ENCODE measurements at places on chromosomes 2 and 18.

- DNase-seq = no peak
Measured at GRCh38 chr2:131475831-131476230, at the start of gene TUBA3D. TSS of gene TUBA3D (plus strand) at chr2:131476119. CDS start at chr2:131476200, 81 bp downstream.

- DNase-seq = no peak
Measured at GRCh38 chr2:109144271-109144670, 15.3 kb downstream of the SH3RF3 start.

GRCh38 chr2:122433123-122433754 is 677.8 kb downstream of the TSN start:
- no peak for DNase-seq

DNA sequence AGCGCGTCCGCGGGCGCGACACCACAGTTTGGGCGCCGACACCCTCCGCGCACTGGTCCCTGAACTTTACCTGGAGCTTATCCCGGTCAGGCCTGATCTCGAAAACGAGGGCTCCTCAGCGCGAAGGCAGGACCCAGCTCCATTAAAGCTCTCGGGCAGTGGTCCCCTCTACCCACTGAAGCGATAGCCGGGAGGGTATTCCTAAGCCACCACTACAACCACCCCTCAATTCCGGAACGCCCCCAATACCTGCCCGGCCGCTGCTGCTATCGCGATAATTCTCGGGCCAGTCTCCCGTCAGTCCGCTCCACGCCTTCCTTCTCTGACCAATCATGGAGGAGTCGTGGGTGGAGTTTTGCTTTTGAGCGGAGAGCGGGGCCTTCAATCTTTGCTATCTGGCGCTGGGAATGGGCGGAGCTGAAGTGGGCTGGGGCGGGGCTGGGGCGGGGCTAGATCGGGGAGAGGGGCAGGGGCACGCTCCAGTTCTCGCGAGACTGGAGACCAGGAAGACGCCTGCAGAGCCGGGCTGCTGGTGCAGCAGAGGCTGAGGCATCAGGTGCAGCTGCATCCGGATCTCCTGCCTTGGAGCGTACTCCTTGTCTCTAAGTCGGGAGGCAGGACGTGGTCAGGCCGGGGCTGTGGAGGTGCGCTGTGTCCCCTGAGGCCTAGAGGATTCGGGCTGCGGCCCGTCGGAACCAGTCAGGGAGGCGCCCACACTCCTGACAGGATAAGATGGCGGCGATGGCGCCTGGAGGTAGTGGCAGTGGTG is at the start of the genes PIGN and RELCH:
TSS of gene PIGN (minus strand) at position 283 of the 769 bp plus-strand sequence. CDS start 25,703 bp downstream, outside the sequence.
TSS of gene RELCH (plus strand) at position 482 of the 769 bp plus-strand sequence. CDS start at position 733, 251 bp downstream.
- DNase-seq = peak; percentile 99

DNA sequence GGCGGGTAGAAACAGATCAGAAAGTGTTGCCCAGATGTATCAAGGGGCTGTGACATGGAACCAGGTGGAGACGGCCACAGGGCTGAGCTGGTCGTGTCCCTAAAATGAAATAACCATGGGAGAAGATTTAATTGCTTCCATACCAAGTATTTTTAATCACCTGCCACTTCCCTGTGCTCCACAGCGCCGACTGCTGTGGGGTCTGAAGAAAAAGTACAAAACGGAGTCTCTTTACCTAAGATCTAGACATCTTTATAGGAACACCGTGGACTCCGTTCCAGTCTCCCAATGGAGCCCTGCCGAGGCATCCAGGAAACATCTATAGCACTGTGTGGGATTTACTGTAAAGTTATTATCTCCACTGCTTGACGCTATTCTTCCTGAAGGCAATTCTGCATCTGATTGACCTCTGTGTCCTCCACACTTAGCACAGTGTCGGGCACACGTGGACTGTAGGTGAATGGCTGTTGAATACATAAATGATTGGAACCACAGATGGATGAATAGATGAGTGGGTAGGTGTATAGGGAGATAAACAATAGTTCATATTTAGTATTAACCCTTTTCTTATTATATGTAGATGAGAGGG is 21.6 kb upstream of the GYPC start:
- DNase-seq = peak; percentile 28

Measured in EH (cell line).